ENCODE measurements at places on chromosomes 13 and 19.
A peak's percentile ranks its signal among the peaks of the same experiment; 100 is the strongest.

DNA sequence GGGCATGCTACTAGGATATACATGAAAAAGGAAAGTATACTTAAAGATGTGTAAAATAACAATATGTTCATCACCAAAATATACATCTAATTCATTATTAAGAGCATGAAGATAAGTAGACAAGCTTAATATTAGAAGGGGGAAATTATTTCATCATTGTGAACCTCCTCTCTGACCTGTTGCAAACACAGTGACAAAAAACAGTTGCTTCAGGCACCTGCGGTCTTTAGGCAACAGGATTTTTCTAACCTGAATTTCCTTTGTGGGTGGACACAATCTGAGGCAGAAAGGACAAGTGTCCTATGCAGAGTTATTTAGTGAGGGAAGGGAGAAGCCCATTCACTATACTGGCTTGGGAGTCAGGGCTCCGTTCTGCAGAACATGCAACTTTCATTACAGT is 6.3 kb downstream of the FREM2 start:
- DNase-seq: no peak

DNA sequence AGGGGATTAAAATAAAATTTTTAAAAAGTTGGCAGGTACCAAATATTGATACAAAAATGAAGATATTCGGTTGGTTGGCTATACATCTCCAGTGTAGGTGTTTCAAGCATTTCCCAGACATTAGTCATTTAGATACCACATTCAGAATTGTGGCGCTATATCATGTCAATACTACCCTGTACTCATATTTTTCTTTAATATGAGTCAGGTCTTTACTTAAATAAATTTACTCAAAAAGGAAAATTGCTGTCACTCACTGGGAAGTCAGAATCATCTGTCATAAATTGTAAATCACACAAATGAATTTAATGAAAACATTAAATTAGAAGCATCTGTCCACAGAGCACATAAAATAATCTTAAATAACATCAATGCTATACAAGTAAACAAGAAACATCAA is 134.2 kb downstream of the TSHZ3 start:
- DNase-seq: no peak

GRCh38 chr19:40006273-40006691 is 9.4 kb downstream of the ZNF546 start:
- DNase-seq: peak; percentile 62

GRCh38 chr13:61778531-61778930 is 362.9 kb upstream of the PCDH20 start:
- no peak for DNase-seq

GRCh38 chr13:32427852-32428580 is at the start of gene N4BP2L1:
Gene N4BP2L1 (minus strand): TSS chr13:32428130. CDS start chr13:32428082, 48 bp downstream.
- peak; percentile 40 for DNase-seq

DNA sequence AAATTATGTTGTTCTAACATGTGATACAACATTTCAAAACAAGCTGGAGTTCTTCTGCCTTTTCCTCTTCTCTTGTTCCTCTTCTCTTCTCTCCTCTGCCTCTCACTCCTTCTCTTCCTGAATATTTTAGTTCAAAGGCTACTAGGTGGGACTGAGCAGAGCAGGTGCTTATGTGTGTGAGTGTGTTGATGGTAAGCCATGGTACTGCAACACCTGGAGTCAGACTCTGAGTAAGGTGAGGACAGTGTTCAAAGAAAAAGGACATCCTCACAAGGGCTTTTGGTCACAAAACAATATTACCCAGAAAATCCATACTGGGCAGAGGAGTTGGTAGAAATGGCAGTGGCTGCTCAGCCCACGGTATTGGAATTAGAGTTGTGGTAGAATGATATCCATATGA is 1188.7 kb downstream of the SLITRK1 start:
- no peak for DNase-seq

- DNase-seq: no peak
Observed at GRCh38 chr13:76638882-76639281, 247.3 kb downstream of the KCTD12 start.

- DNase-seq: no peak
Observed at GRCh38 chr19:802498-803098, 5.3 kb downstream of the PTBP1 start.

GRCh38 chr19:54673222-54673621 is 10.4 kb downstream of the LILRB4 start:
- no peak for DNase-seq

DNA sequence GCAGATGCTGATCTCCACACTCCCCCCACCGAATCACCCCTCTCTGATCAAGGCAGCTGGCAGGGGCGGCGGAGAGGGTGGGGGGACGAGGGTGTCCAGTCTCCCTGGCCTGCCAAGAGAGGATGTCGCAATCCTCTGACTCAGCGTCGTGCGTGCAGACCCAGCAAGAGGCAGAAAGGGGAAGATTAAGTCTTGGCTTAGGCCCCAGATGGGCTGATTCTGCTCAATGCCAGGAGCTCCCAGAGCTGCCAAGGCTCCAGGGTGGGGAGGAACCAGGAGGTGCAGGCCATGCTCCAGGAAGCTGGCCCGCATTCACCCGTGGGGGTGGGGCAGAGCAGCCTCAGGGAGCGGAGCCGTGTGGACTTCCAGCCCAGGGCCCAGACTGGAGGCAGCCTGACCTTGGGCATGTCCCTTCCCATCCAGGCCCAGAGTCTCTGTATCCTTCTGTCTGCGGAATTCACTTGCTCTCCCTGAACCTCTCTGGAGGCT is 6.6 kb upstream of the BCL3 start:
- peak; percentile 100 for DNase-seq

DNA sequence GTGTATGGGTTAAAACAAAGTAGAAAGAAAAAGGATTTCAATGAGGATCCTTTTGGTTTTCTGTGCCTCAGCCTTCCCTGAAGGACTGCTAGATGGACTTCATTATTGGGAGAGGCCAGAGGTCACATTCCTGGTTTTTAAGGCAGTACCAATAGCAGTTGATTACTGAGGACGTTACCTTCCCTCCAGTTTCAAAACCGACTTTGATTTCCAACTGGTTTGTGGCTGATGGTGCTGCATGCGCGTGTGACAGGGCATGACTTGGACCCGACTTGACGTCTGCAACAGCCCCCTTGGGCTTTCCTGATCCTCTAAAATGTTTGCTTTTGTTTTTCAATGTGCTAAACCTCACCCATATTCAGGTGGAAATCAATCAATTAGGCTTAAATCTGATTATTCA is 314.3 kb upstream of the ARGLU1 start:
- DNase-seq: no peak

- DNase-seq: peak; percentile 13
Observed at GRCh38 chr19:39127812-39128515, 2.4 kb downstream of the PAK4 start.

GRCh38 chr19:19297759-19298158 is 22.6 kb downstream of the SUGP1 start:
- no peak for DNase-seq

DNA sequence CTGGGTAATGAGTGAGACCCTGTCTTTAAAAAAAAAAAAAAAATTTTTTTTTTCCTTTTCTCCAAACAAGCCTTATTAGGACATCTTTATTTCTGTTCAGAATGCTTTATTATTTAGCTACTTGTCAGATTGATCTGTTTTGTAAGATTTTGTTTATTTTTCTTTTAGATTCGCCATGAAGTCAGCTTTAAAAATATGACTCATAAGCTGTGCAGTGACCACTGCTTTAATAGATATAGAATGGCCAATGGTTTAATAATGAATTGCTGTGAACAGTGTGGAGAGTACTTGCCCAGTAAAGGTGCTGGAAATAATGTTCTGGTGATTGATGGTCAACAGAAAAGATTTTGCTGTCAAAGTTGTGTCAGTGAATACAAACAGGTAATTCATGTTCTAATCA is 47.7 kb downstream of the ZMYM2 start:
- DNase-seq: peak; percentile 26

DNA sequence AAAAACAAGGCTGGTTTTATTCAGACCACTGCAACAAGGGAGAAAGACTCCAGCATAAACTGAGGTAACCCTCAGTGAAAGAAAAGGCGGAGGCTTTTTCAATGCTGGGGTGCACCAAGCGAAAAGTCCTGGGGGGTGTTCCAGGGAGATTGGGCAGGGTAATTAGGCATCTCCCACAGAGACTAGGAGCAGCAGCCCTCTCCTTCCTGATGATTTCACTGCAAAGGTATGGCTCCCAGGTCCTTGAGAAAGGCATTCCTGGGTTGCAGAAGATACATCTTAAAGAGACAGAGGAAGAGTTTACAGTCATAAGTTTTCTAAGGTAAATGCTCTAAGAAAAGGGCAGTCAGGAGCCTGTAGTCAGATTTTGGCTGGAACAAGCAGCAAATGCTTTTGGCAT is 412.0 kb downstream of the FOXO1 start:
- DNase-seq: no peak

- no peak for DNase-seq
Observed at GRCh38 chr13:31209172-31209840, 9.5 kb downstream of the B3GLCT start.

GRCh38 chr13:36057041-36057440 is 74.1 kb downstream of the DCLK1 start:
- peak; percentile 27 for DNase-seq

- DNase-seq: peak; percentile 95
Observed at GRCh38 chr19:13850910-13851733, 25.8 kb upstream of the NANOS3 start.

DNA sequence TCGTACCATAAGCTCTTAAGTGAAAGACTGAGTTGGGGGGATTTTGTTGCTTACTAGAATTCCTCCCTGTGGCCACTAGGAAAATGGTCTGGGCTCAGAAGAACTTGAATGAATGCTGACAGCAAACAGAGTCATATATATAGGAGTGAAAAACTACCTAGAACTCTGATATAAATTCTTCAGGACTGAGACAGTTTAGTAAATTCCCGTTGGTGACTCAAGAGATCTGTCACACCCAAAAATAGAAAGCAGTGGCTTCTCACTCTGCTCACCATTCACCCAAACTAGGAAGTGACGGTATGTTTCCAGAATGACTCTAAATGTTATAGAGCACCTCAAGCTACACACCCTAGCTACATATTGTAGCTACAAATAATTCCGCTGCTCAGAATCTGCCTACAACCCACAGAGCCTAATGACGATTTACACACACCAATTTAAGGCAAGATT is 116.2 kb downstream of the TBC1D4 start:
- DNase-seq: peak; percentile 69

- peak; percentile 40 for DNase-seq
Observed at GRCh38 chr13:106534639-106535551, 567 bp downstream of the EFNB2 start.

DNA sequence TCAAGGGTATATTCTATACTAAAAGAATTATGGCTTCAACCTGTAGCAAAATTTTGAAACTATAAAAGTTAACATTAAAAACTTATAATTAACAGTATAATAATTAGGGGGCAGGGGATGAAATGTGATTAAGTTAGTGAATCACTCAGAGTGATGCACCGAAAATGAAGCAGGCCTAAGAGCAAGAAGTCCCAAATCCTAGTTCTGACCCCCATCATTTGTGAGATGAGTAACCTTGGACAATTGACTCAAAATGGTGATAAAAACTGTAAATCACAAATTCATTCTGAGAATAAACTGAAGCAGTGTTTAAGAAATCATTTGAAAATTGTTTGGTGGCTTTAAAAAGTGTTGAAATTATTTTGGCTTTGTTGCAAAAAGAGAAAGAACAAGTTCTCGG is 56.8 kb downstream of the KLF12 start:
- no peak for DNase-seq

DNA sequence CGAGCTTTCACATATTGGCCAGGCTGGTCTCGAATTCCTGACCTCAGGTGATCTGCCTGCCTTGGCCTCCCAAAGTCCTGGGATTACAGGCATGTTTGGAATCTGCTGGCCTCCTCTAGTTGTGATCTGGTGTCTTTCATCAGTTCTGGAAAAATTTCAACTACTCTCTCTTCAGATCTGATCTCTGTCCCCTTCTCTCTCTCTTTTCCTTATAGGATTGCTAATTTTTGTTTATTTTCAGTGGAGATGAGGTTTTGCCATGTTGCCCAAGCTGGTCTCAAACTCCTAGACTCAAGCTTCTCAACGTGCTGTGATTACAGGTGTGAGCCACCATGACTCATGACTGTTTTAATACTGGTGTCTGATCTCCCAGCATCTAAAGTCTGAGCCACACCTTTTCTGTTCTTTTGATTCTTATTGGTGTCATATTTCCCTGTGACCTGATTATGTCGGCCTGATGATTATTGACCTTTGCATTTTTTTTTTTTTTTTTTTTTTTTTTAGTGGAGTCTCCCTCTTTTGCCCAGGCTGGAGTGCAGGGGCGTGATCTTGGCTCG is 10.4 kb upstream of the NANOS2 start:
- no peak for DNase-seq

DNA sequence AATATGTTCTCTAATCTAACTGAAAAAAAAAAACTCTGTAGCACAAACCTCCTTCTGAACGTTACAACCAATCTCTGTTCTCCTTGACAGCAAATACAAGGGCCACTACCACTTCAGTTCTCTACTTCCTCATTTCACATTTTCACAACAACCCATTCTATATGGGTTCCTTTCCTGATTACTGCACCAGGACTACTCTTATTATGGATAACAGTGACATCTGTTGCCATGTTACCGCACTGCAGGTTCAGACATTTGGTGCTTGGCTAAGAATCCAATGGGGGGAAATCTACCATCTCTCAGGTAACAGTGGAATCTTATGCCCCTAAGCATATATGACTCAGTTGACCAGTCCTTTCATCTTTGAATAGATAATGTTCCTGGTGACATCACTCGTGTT is 11.6 kb upstream of the FPR3 start:
- peak; percentile 60 for DNase-seq

GRCh38 chr13:80211566-80211965 is 129.4 kb downstream of the SPRY2 start:
- DNase-seq: no peak

- peak; percentile 78 for DNase-seq
Observed at GRCh38 chr19:2060884-2061494, 9.9 kb upstream of the MKNK2 start.

DNA sequence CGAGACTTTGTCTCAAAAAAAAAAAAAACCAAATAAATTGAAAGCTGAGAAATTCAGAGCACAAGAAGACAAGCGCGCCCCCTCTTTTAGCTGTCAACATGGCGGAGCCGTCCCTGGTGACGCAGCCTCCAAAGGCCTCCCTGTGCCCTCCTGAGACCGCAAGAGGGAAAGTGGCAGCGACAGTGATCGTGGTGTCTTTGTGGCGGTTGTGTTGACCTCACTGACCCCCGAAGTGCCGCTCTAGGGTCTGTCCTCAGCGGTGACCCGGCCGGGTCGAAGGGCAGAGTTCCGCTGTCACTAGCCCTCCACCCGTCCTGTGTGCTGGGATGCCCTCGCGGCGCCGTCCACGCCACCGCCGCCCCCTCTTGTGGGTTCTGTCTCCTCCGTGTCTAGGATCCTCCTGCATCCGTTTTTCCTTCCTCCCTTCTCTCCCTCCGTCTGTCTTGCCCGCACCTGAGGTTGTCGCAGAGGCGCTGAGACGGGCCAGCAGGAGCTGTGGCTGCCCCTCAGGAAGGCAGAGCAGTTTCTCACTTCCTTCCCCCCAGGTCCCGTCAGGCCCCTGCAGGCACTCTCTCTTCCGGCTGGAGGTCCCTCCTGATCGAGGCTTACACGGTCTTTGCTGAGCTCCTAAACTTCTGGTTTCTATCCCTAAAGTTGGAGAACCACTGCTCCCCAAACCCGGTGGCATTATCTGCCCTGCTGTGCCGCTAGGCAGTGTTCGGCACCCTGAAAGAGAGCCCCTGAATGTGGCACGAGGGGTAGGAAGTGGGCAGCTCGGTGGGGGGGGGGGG is 7.2 kb downstream of the UHRF1 start:
- DNase-seq: no peak

All from MCF 10A (cell line).